NCI-H1436 (cell line): ENCODE measurements at places on chromosomes 13 and 19.

DNA sequence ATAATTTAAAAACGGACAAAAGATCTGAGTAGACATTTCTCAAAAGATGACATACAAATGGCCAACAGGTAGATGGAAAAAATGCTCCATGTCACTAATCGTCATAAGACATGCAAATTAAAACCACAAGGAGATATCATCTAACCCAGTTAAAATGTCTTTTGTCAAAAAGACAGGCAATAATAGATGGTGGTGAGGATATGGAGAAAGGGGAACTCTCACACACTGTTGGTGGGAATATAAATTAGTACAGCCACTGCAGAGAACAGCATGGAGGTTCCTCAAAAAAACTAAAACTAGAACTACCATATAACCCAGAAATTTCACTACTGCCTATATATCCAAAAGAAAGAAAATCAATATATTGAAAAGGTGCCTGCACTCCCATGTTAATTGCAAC, 37.9 kb downstream of the OR10H4 start:
- DNase-seq: no peak

- DNase-seq: no peak
Observed at GRCh38 chr13:50979187-50979586, 69.6 kb downstream of the RNASEH2B start.

- DNase-seq: no peak
Observed at GRCh38 chr19:4369888-4370260, 26.5 kb downstream of the MPND start.

GRCh38 chr19:17530586-17530985, 19.1 kb downstream of the PGLS start:
- no peak for DNase-seq

GRCh38 chr13:43939086-43939485, 59.4 kb downstream of the LACC1 start:
- no peak for DNase-seq

DNA sequence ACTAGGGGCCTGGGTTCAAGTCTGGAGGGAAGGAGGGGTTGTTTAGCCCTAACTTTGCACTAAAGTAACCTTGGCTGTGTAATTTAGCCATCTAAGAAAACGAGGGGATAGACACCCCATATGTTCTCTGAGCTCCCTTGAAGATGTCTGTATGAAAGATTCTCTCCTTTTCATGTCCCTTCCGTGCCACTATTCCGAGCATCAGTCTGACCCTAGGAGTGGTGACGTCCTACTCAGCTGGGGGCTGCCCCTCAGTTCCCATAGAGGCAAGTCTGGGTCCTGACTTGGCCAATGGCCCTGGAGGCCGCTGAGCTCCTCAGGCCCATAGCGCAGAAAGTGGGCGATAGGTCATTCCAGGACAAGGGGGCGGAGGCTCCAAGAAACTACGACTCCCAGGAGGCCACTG, 790 bp upstream of the WDFY2 start:
- no peak for DNase-seq

DNA sequence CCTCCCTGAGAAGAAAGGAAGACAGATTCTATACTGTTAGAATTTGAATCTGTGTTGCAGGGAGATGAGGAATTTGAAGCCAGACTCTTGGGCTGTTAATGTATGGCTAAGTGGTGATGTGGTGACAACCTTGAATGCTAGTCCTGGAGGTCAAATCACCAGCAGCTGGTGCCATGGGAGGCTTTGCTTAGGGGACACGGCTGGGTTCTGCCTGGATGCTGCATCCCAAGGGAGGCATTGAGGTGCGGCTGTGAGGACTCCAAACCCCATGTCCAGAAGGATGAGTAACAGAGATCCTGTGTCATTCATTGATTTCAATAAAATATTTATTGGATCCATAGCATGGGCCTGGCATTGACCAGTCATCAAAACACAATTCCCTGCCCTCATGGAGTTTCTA, 42.3 kb downstream of the RFX2 start:
- DNase-seq: no peak

DNA sequence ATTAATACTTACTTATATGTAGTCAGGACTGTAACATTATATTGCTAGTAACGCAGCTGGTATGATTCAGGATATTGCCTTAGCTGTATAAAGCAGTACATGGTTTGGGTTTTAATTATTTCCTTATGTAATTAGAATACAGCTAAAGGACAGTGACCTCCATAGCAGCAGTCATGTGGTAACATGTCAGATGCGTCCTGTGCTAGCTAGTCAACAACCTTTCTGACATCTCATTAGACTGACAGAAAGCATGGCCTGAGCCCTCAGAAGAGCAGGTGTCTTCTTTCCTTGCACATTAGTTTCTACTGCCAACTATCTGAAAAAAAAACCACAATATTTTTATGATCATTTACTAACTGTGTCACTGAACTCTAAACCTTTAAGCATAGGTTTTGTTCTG, 122.2 kb downstream of the MAB21L1 start:
- no peak for DNase-seq
